Hepatocyte (in vitro differentiated cells): ENCODE measurements at places on chromosomes 12 and 14. TPM values are rescaled to one million over a fixed set of nuclear protein-coding genes. Genes with fewer than 3 reads are reported as not detected.

The CIT gene
- total RNA-seq: 3.9 and 4.4 TPM in 2 replicates

The MRPL52 gene
- total RNA-seq: 50.6 and 164 TPM in 2 replicates

The REM2 gene
- total RNA-seq: 1.5 and 1.9 TPM in 2 replicates

DNA sequence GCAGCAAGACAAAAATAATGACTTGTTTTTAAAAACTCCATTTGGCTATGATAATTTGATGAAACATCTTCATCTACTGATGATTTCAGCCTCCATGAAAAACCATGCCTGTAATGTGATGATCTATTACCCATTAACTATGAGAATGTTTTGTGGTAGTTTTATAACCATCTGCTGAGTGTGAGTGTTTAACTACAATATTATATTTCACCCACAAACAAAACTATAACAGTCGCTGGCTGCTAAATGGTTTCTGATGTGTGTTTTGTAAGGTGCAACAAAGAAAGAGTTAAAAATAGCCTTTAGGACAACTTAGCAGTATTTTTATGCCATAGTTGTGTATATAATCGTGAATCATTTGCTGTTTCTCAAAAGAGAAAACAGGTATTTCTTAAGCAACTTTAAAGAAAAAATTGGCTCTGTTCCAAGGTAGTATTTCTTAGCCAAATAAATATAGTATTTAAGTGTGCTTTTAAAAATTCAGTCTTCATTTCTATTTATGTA is 4.9 kb downstream of the PTHLH start:
- no peak overlapping the region for H3K4me3 ChIP-seq
- no peaks in the 10 kb centered on the region for H3K36me3 ChIP-seq
- H3K27me3 ChIP-seq: peaks cover 64% of the 10 kb centered on the region
- DNase-seq: no peak

DNA sequence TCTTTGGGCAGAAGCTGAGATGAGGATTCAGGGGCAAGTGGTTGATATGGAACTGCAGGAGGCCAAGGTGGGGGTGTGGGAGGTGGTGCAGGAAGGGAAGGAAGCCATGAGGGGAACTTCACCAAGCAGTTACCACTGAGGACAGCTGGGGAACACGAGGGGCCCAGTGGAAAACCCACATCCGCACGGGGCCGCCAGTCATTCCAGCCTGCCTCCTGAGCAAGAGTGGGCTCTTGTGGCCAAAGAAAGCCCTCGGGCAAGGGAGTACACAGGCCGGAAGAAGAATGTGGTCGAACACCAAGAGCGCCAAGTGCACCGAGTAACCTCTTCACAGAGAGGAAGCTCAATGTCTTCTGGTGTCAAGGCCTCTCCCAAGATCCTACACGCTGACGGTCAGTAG is 252.2 kb upstream of the FOXN3 start:
- H3K27me3 ChIP-seq: no peaks in the 10 kb centered on the region
- peaks cover 16% of the 10 kb centered on the region for H3K4me1 ChIP-seq
- no peak overlapping the region for H3K4me3 ChIP-seq
- H3K27ac ChIP-seq: no peak overlapping the region
- no peaks in the 10 kb centered on the region for H3K36me3 ChIP-seq

DNA sequence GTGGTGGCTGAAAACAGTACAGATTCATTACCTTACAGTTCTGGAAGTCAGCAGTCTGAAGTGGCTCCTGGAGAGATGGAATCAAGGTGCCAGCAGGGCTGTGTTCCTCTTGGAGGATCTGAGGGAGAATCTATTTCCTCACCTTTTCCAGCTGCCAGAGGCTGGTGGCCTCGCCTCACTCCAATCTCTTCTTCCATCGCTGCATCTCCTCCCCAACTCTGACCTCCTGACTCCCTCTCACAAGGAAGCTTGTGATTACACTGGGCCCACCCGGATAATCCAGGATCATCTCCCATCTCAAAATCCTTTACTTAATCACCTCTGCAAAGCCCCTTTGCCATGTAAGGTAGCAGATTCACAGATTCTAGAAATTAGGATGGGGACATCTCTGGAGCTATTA is 11.4 kb upstream of the NCOR2 start:
- no peaks in the 10 kb centered on the region for H3K36me3 ChIP-seq
- DNase-seq: no peak
- H3K4me1 ChIP-seq: peaks cover 3% of the 10 kb centered on the region
- no peaks in the 10 kb centered on the region for H3K27me3 ChIP-seq
- no peak overlapping the region for H3K27ac ChIP-seq
- H3K4me3 ChIP-seq: no peak overlapping the region
